LHCN-M2 (cell line): ENCODE measurements at places on chromosomes 11 and 22. TPM values are rescaled to one million over a fixed set of nuclear protein-coding genes. Genes with fewer than 3 reads are reported as not detected.

DNA sequence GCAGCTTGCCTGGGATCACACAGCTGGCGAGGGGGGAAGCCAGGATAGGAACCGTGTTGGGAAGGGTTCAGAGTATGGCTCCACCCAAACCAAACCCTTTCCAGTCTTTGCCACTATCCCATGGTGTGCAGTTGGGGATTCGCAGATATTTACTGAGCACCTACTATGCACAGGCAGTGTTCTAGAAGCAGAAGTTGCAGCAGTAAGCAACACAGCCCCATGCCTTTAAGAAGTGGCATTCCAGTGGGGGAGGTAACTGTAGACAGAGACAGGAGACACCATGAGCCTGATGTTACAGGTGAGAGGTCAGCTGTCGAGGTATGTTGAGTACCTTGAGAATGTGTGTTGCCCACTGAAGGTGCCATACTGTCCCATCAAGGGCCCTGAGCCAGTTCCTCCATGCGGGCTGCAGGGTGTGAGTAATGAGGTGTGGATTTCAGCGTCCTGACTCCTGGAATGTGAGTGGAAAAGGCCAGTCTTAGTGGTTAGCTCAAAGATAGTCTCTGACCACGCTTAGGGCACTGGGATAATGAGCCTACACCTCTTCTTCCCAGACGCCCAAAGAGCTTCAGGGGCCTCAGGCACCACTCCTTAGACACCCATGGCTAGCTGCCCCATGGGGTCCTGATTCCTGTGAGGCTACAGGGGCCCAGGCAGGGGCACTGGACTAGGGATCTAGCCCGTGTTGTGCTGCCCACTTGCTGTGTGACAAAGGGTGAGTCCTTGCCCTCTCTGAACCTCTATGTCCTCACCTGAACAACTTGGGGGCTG lies 71.8 kb upstream of the TP53I11 start:
- DNase-seq, result peak; percentile 35

- DNase-seq, result peak; percentile 64
Observed at GRCh38 chr22:26679003-26679629, 21.7 kb downstream of the MIAT start.

DNA sequence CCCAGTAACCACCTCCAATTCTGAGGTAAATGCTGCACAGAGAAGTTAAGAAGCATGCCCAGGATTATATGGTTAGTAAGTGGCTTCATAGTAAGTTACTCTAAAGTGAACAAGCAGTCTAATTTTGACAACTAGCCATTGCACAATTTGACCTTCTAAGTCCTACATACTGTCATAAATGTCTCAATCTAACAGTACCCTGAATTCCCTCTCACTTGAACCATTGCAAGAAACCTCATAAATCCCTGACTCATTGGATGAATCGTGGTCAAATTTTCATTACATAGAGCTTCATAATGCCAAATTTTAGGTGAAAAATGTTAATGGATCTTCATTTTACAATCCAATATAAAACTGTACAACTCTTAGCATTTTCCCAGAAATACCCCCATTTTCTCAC lies 217.3 kb upstream of the GRIA4 start:
- peak; percentile 40 for DNase-seq

- no peak for DNase-seq
Observed at GRCh38 chr11:126426106-126426505, 70.6 kb downstream of the ST3GAL4 start.

DNA sequence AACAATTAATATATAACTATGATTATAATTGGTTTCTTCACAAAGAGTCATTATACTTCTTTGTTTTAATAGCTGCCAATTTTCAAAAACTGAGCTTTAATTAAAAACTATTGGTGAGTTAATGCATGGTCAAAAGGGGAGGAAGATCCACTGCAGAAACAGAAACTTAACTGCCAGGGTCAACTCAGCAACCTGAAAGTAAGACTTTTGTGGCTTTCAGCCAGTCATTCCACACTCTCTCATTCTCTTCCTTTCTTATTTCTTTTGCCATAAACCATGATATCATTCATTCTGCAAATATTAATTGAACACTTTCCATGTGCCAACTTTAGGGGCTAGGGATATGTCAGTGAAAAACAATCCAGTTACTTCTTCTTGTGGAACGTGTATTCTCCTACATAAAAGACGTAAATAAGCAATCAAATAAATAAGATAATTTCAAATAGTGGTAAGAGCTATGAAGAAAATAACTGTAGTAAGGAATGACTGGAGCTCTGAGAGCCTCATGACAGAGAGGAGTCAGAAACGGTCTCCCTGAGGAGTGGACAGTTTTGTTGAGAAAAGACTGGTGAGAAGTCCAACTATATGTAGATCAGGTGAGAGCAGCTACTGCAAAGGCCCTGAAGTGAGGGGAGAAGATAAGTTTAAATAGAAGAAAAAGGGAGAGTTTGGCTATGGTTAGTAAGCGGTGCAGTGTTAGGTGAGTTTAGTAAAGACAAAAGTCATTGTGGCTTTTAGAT lies 130.5 kb downstream of the GRIA4 start:
- DNase-seq, result no peak

GRCh38 chr22:33038131-33038772 lies 19.9 kb downstream of the SYN3 start:
- no peak for DNase-seq

- no peak for DNase-seq
Observed at GRCh38 chr11:67544616-67545242, 21.5 kb upstream of the CABP2 start.

DNA sequence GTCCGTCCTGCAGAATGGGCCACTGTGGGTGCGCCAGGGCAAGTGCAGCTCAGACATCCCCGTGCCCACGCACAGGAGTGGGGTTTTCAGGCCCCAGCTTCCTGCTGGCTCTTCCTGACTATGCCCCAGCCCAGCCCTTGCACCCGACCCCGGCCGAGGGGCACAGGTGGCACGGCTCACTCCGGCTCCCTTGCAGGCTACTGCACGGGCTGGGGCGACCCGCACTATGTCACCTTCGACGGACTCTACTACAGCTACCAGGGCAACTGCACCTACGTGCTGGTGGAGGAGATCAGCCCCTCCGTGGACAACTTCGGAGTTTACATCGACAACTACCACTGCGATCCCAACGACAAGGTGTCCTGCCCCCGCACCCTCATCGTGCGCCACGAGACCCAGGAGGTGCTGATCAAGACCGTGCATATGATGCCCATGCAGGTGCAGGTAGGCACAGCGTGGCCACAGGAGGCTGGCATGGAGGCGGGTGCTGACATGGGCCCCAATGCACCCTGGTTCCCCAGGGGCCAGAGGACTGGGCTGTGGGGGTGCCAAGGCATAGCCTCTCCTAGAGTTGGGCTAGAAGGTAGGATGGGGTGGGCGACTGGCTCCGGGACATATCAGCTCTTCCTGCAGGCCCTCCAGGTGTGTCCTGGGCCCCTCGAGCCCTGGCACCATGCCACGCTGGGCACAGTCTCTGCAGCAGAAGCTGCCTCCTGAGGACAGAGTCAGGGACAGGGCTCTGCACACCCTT lies 27.7 kb downstream of the MUC2 start:
- DNase-seq, result no peak

GRCh38 chr11:3094223-3094824 lies 37.1 kb upstream of the CARS1 start:
- DNase-seq, result no peak

- no peak for DNase-seq
Observed at GRCh38 chr22:27460591-27461347, 340.8 kb downstream of the MN1 start.

- DNase-seq, result no peak
Observed at GRCh38 chr22:29062286-29062821, 723 bp upstream of the C22orf31 start.

DNA sequence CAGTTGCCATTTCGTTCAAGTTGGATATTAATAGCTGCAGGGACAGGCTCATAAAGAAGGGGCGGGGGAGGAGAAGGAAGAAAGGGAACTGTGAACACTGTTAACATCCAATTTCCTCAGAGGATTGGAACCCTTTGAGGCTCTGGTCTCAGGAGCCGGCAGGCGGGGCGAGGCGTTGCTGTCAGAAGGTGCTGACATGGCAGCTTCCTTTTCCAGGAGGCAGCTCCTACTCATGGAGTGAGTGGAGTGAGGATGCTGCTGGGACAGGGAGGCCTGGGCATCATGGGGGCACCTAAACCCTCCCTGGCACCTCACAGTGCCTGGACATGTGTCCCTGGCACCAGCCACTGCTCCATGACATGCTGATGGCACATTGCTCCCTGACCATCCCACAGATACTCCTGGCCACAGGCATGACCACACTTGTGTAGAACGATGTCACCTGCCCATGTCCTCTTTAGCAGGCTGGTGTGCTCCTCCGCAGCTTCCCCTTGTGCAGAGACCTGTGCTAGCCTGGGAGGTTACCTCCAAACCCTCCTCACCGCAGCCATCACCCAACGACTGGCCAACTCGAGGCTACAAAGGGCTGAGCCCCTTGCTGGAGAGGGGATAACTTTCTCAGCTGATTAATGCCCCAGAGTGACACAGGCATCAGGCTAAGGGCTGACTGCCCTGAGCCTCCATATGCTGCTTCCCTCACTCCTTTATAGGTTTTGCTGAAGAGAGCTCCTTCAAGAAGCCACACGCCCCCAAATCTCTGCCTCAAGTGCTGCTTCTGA lies 79.6 kb upstream of the NECTIN1 start:
- DNase-seq, result no peak

- DNase-seq, result no peak
Observed at GRCh38 chr11:76491644-76492043, 46.8 kb downstream of the EMSY start.

The FGF4 gene
- not detected in 2 replicates for total RNA-seq

The UCP2 gene
- total RNA-seq, result 4.3 and 8.0 TPM in 2 replicates

The KCNJ1 gene
- not detected in 2 replicates for total RNA-seq

The DCHS1 gene
- total RNA-seq, result 2.4 and 2.6 TPM in 2 replicates

The GRM5 gene
- total RNA-seq, result not detected in 2 replicates

The IGLL1 gene
- not detected in 2 replicates for total RNA-seq
